ENCODE measurements at places on chromosomes 1 and 21.

DNA sequence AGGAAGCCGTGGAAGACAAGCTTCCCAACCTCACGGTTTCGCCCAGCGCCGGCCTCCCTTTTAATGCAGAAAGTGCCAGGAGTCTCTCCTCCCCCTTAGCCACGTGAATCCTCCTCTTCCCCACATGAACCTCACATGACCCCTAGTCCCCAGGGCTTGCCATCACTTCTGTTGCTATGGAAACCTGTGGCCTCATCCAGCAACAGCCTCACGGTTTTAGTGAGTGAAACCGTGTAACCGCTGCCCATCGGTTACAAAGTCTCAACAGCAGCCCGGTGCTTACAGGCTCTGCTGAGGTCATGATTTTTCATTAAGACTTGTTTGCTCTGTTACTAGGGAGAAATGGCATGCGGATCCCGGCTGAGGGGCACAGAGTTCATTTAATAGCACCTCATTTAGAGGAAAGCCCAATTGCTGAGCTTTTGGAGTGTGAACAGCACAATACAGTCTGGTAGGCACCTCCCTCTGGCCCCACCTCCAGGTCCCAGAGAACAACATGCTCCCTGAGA is 143.2 kb upstream of the BACE2 start:
- no peak for DNase-seq

GRCh38 chr1:12541274-12542137 is 76.5 kb downstream of the DHRS3 start:
- no peak for DNase-seq

DNA sequence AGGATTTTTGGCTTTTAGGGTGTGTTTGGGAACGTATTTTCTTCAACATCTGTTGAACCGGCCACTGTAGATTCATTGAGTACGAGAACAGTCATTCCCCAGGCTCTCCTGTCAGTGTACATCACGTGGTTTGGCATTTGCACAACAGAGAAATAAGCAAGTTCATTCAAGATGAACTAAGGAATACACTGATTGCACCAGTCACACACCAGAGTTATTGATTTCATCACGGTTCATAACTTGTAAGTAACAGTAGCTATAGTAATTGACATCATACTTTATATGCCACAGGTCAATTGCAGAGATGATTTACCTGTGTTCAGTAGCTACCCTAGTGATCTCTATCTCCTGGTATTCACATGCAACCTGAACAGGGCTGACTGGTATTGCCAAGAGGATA is 90.7 kb upstream of the ETS2 start:
- DNase-seq = no peak

GRCh38 chr1:55987491-55988249 is 591.7 kb downstream of the PLPP3 start:
- DNase-seq = no peak

- no peak for DNase-seq
Measured at GRCh38 chr1:215606564-215607168, 39.6 kb downstream of the KCTD3 start.

DNA sequence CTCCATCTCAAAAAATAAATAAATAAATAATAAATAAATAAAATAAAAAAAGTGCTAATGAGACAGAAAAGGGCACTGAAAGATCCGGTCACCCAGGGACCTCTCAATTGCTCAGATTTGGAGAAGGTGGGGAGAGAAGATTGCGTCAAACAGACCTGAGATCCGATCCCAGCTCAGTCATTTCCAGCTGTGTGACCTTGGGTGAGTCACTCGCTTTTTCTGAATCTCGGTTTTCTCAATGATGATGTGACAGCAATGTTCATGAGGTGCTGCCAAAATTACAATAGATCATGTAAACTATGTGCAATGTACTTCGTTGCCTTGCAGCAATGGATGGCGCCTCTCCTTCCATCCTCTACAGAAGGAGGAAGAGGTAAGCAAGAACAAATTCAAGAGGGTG is 11.1 kb upstream of the MEF2D start:
- no peak for DNase-seq

DNA sequence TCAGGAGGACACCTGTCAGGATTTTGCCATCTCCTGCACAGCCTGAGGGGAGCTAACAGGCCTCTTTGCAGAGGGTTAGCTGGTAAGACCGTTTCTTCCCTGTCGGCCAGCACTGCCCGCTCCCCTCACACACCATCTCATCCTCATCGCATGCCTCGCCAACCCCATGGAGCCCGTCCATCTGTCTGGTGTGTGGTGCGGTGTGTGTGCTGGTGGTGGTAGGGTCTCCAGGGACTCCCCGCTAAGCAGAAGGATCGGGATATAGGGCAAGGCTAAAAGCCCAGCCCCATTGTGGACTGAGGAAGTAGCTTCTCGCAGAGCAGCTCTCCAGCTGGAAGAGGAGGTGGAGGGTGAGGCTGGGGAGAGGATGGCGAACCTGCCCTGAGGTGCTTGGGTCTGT is 6.8 kb upstream of the SFN start:
- DNase-seq = no peak

- no peak for DNase-seq
Measured at GRCh38 chr21:39373634-39374033, 24.7 kb upstream of the HMGN1 start.

GRCh38 chr21:44370027-44370735 is 16.8 kb downstream of the TRPM2 start:
- DNase-seq = no peak

GRCh38 chr1:82195245-82195644 is 394.5 kb downstream of the ADGRL2 start:
- DNase-seq = no peak

GRCh38 chr1:19668888-19669287 is 4.2 kb downstream of the HTR6 start:
- no peak for DNase-seq

DNA sequence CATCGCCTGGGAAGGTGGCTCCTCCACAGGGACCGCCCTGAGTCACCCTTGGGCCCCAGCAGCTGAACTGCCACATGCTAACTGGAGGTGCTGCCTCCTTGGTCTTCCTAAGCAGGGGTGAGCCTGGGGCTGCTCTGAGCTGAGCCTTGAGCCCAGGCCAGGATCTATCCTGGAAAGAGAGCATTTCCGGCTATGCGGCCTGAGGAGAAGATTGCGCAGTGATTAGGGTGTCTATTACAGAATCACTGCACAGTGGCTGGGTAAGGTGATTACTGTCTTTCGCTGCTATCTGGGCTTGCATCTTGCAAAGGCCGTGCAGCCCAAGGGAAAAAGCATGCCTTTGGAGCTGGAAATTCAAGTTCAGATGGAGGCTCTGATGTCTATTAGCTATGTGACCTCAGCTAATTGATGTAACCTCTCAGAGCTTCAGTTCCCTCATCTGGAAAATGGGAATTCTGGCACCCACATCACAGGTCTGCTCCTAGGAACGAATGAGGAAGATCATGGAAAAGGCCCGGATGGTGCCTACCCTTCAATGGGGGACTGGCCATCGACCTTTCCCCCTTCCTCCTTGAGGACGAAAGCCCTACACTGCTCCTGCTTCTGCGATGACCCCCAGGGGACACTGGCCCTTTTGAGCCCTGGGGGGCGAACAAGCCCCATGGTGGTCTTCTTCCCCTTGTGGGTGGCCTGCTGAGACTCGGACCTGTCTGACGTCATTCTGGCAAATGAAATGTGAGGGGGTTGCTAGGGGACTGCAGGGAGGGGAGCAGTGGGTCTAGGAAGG is 38.0 kb downstream of the GPR161 start:
- no peak for DNase-seq

GRCh38 chr1:6462412-6463119 is 3.4 kb downstream of the TNFRSF25 start:
- DNase-seq = no peak

DNA sequence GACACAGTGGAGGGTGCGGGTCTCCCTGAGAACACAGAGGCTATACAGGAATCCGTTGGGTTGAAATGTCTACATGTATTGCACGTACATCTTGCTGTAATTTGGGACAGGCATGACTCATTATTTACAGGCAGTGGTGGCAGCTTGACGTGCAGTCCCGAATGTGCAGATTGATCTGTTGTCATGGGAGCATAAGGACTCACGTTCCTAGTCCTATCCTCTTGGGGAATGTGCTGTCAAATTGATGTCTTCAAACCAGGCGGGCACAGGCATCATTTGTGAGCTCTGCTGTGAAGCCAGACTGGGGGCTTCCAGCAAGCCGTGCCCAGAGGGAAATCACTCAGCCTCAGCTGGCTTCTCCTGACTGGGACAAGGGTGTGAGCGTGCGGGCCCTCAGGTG is 40.5 kb downstream of the S100B start:
- no peak for DNase-seq

DNA sequence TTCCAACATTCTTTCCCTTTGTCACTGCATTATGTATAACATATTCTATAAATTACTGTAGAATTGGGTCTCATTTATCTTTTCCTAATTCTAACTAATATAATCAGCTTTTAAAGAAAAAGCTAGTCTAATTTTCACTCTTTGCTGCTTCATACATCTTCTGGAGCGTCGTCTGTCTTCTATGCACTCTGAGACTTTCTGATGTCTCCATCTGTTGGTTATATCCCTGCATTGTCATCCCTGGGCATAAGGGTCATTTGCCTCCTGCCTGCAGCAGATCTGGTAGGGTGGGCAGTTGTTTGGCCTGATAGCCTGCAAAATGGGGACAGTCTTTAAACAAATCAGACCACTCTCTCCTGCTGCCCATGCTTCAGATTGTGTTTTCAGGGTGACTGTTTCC is 40.8 kb upstream of the DYNLT5 start:
- no peak for DNase-seq

- DNase-seq = no peak
Measured at GRCh38 chr21:14716761-14717396, 170.8 kb upstream of the SAMSN1 start.

DNA sequence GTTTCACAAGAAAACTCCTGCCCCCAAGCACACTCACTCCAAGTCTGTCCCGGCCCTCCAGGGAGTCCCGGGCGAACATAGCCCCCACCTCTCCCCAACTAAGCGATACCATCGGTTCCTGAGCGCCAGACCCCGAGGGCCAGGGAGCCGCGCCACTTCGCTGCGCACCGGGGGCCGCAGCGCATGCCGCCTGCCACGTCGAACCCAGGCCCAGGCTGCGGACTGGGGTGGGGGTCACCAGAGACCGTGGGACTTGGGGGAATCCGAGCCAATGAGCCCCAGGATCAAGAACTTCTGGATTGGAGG is 801 bp downstream of the RSPO1 start:
- no peak for DNase-seq

- no peak for DNase-seq
Measured at GRCh38 chr1:178066296-178066907, 27.5 kb upstream of the RASAL2 start.

- DNase-seq = no peak
Measured at GRCh38 chr1:247408100-247408499, 7.9 kb upstream of the NLRP3 start.

- DNase-seq = no peak
Measured at GRCh38 chr1:184023171-184023570, 14.4 kb downstream of the COLGALT2 start.

DNA sequence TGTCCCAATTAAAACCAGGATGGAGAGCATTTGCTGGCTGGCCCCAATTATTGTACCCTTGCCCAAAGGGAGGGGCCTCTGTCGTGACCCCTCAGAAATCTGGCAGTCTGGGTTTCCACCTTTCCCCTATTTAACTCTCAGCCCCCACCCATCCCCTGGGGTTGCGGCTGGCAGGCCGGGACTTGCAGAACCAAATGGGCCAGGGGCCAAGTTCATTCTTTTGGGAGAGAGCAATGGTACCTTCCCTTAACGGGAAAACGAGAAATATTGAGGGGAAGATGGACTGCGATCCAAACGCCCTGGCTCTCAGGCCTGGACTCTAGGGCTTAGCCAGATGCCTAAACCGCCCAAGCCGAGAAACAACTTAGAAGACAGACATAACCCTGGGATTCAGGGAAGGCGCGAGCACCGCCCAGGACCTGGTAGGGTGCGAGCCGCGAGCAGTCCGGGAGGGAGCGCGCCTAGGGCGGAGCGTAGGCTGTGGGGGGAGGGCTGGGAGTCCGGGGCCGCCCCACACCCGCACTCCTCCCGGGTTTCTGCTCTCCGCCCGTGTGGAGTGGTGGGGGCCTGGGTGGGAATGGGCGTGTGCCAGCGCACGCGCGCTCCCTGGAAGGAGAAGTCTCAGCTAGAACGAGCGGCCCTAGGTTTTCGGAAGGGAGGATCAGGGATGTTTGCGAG is at the start of gene SLC27A3:
SLC27A3 (plus strand) TSS at position 628 of the 678 bp plus-strand sequence. CDS start 91 bp downstream, outside the sequence.
- DNase-seq = no peak

DNA sequence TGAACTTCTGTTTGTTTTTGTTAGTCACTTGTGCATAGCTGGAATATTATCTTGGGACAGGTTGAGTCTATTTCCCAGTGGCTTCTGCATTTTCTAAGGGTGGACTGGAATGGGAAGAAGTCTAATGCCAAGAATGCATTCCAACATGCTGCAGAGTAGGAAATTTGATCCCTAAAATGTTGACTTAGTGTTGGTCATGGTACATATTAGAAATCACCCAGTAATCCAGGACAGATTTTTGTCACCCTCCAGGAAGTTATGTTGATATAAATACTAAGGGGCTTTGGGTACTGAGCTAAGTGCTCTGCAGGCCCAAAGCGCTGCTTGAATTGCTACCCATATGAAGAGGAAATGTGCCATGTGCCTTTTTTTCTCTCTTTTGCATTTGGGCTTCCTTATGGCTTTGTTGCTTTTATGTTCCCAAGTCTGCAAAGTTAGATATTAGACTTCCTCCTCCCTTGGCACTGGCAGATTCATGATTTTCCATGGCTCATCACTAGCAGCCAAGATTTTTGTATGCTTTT is 10.0 kb downstream of the ARID1A start:
- no peak for DNase-seq

DNA sequence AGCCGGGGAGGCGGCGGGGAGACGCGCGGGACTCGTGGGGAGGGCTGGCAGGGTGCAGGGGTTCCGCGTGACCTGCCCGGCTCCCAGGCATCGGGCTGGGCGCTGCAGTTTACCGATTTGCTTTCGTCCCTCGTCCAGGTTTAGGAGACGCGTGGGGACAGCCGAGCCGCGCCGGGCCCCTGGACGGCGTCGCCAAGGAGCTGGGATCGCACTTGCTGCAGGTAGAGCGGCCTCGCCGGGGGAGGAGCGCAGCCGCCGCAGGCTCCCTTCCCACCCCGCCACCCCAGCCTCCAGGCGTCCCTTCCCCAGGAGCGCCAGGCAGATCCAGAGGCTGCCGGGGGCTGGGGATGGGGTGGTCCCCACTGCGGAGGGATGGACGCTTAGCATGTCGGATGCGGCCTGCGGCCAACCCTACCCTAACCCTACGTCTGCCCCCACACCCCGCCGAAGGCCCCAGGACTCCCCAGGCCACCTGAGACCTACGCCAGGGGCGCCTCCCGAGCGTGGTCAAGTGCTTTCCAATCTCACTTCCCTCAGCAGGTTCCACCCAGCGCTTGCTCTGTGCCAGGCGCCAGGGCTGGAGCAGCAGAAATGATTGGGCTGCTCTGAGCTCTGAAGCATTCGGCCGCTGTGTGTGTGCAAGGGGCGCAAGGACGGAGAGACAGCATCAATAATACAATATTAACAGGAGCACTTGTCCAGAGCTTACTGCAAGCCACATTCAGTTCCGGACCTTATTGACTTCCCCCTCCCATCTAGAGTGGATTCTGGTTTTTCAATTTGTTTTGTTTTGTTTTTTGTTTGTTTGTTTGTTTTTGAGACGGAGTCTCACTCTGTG is 10.3 kb downstream of the SIM2 start:
- no peak for DNase-seq
